ENCODE measurements at places on chromosomes 7 and 10.

DNA sequence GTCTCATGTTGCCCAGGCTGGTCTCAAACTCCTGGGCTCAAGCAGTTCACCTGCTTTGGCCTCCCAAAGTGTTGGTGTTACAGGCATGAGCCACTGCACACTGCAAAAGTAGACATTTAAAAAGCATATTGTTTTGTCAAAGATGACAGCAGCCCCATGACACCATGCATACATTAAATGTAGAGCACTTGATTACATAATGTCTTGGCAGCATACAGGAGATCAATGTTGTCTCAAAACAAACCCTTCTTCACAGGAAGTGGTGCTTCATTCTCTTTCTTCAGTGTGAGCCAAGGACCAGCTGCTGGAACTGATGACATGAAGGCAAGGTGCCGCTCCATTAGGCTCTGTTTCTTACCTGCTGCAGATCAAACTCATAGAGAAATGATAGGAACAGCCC, 218.4 kb downstream of the KLF6 start:
- DNase-seq = no peak

- no peak for DNase-seq
Observed at GRCh38 chr7:138506764-138507163, 46.7 kb downstream of the TRIM24 start.

DNA sequence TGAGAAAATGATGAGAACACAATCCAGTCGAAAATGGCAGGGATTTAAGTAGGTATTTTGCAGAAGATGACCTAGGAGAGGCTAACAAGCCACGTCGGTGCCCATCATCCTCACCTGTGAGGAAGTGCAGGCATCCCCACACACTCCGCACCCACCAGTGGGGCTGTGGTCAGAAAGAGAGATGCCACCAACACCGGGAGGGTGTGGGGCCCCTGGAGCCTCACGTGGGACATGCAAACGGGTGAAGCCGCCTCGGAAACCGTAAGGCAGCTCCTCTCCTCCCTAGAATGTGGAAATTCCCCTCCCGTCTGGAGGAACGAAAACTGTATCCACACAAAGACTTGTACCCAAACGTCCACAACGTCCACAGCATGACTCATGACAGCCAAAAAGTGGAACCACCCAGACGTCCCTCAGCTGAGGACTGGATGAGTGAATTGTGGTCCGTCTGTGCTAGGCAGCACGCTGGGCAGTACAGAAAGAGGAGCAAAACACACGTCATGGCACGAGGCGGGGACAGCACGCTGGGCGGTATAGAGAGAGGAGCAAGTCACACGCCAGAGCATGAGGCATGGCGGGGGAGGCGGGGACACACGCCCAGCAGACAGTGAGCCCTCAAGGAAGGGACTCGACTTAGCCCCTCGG, 246.0 kb downstream of the ELFN1 start:
- DNase-seq = peak; percentile 97

GRCh38 chr10:78800006-78800405, 268.8 kb upstream of the ZMIZ1 start:
- no peak for DNase-seq

DNA sequence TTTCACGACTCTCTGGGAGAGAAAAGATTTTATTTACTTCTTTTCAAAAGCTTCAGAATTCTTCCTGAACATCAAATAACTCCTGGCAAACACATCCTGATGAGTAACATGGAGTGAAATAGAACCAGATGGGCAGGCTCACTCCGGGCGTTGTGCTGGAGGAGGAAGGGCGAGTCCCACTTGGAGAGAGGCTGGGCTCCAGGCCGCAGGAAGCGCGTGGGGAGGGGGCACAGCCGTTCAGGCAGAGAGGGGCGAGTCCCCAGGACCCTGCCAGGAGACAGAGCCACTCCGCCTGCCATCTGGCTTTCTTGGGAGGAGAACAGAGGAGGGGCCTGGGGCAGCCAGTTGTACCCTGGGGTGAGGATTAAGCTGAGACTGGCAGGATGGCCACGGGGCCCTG, 265.9 kb upstream of the ZMIZ1 start:
- DNase-seq = no peak

DNA sequence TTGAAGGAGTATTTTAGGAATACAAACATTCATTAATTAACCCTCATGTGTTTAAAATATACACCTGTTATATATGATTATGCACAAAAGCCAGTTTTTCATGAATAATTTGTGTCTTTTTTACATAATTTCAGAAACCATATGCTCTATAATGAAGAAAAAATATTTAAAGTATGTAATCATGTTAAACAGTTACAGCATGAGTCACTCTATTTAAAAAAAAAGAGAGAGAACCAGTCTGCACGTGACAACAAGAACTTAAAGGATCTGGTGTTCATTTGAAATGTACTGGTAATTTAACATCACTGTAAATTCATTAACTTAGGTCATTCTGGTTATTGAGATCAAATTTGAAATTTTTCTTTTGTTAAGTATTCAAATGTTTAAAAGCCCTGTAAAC, 228.5 kb downstream of the CACNB2 start:
- DNase-seq = no peak

DNA sequence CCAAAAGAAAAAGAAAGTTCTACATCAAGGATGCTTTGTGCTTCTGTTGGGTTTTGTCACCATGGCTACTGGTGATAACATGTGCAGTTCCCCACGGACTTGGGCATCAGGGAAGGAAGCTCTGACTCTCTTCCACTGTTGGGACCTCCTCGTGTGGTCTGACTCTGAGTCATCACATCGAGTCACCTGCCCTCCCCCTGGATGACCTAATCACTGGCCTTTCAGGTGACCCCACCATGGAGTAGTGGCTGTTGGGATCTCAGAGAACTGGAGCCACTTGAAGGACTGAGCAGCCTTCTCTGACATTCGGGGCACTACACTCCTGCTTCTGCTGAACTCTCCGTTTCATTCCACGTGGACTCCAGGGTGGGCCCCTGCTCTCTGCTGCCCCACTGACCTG, 60.8 kb upstream of the DOCK1 start:
- DNase-seq = no peak

DNA sequence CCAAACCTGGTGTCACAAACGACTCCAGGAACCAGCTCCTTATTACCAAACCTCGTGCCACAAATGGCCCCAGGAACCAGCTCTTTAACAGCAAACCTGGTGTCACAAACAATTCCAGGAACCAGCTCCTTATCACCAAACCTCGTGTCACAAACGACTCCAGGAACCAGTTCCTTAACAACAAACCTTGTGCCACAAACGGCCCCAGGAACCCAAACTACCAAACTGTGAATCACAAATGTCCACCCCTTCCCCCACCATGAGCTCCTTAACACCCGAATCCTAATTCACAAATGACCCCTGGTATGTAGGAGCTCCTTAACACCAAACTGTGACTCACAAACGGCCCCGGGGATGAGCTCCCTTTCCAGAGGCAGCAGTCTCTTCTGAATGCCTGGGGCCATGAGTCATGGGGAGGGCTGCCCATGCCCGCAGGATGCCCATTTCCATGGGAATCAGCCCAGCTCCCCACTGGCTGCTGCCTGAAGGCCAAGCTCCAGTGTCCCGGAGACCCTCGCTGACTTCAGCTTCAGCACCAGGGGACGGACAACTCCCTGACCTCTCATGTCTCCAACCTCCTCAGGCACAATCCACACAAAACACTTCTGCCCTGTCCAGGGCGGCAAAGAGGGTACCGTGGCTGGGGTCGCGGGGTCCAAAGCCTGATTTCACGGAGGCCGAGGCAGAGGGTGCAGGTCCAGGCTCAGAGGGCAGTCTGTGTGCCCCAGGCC, 213.1 kb downstream of the ELFN1 start:
- DNase-seq = no peak

DNA sequence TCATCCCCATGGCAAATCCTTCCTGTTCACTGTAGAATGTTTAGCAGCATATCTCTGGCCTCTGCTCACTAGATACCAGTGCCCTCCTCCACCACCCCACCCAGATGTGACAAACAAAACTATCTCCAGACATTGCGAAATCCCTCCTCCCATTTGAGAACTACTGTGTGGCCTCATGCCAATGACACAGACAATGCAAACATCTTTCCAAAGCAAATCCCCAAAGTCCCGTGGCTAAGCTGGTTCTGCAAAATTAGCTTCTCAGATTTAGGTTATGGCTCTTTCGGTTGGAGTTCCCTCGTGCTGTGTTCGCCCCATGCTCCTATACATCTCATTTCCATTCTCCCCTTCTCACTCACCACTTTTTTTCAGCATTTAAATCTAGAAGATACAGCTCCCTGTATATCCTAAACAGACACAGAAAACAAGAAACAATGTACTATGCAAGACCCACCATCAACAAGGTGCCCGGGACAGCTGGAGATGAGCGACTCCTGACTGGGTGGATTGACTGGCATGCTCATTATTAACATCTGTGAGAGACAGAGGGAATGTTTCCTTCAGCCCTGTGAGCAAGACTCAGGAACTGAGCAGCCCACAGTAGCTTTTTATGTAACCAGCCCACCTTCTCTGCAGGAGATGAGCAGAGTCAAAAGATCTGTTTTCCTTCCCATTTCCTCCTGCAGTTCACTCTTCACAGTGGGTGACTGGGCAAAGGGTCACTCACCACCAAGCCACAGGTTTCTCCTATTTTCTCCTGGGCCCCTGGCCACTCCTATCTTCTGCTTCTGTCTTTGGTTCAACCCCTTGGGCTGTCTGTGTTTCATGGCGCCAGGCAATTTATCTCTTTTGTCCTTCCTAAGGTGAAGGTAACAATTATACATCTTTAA, 225.7 kb upstream of the AOAH start:
- DNase-seq = peak; percentile 95

GRCh38 chr7:4661871-4662270, 20.2 kb upstream of the FOXK1 start:
- peak; percentile 42 for DNase-seq

GRCh38 chr10:70779511-70780369, 5.4 kb downstream of the TBATA start:
- DNase-seq = peak; percentile 88

GRCh38 chr10:33334153-33334804, at the start of gene NRP1:
TSS of gene NRP1 (minus strand) at chr10:33334667. CDS start at chr10:33334382, 285 bp downstream.
- DNase-seq = peak; percentile 84

- no peak for DNase-seq
Observed at GRCh38 chr10:95261926-95262325, 28.9 kb downstream of the PDLIM1 start.

- DNase-seq = no peak
Observed at GRCh38 chr7:69177461-69177861, 420.8 kb upstream of the AUTS2 start.

- DNase-seq = no peak
Observed at GRCh38 chr10:80094231-80094630, 15.8 kb downstream of the TMEM254 start.

DNA sequence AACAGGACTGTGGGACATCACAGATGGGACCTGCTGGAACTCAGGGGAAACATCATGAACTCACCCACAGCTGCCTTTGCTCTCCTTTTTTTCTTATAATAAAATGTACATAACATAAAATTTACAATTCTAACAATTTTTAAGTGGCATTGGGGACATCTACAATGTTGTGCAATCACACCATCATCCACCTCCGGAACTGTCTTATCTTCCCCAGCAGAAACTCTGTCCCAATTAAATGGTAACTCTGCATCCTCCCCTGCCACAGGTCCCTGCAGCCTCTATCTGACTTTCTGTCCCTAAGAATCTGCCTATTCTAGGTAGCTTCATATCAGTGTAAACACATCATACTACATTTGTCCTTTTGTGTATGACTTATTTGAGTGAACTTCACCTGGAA, 19.4 kb upstream of the TMEM72 start:
- DNase-seq = no peak

- DNase-seq = no peak
Observed at GRCh38 chr10:123868038-123869019, 23.3 kb downstream of the CPXM2 start.

DNA sequence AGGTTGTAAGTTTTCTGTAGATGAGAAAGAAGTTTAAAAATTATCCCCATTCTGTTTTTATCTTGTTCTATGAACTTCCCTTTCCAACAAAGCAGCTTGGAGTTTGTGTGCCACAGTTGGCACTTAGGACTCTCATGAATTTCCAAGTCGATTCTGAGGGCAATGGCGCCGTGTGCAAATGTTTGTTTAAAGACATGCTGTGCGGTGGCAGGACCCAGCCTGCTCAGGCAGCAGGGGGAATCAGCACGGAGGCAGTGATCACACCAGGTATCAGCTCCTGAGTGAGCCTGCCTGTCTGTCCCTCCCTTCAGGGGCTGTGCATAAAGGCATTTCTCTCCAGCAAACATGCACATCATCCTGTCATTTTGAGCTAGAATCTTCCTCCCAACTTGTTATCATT, 109.8 kb upstream of the WDR11 start:
- peak; percentile 17 for DNase-seq

DNA sequence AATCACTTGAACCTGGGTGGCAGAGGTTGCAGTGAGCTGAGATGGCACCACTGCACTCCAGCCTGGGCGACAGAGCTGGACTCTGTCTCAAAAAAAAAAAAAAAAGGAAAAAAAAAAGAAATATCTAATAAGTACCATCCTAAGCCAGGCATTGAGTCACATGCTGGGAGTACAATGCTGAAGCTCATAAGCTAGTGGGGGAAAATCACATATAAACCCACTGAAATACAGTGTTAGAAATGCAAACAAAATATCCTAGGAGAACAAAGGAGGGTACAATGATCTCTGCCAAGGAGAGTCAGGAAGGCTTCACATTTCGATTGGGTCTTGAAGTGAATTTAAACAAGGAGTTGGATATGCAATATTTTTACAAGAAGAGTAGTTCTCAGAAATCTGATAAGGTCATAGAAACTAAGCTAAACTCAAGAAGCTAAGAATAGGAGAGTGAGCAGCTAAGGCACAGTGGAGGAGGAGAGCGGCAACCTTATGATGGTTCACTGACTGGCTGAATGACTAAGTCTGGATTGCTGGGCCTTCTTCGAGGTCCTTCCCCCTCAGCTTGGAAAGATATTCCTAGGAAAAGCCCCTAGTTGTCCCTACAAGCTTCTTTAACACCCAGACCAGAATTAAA, 115.5 kb downstream of the PHTF2 start:
- DNase-seq = no peak

GRCh38 chr10:86345296-86345858, 21.2 kb downstream of the GRID1 start:
- no peak for DNase-seq

DNA sequence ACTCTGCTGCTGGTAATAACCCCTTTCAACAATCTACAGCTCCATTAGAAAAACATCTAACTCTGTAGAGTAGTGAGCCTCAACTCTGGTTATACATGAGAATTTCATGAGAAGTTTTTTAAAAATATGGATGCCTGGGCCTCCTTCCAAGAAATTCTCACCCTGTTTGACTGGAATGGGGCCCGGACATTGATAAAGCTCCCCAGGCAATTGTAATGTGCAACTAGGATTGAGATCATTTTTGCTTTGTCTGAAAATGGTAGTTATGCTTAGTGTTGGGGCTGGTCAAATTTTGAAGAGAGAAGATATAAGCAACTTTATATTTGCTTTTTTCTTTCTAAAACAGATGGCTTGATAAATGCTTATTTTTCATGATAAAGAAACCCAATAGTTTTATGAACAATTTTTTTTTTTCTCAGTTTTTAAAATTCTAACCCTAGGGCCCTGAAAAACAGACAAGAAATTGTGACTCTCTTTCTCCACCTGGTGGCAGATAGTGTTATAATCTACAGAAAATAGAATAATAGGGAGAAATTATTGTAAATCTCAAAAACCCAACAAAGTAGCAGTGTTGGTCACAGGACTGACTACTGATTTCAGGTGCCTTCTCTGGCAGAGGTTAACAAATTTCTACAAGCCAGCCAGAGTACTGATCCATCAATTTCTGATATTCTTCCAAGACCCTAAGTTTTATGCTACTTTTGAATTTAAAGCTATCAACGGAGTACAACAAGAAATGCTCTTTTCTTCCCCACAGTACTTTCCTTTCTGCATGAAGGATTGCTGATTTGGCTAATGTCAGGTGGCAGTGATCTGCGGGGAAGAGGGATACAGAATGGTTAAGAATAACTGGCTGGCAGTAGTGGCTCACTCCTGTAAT, 174.8 kb downstream of the DKK1 start:
- peak; percentile 23 for DNase-seq

GRCh38 chr7:22269963-22270362, 87.0 kb downstream of the RAPGEF5 start:
- no peak for DNase-seq
